ENCODE measurements at places on chromosomes 7 and 10.

DNA sequence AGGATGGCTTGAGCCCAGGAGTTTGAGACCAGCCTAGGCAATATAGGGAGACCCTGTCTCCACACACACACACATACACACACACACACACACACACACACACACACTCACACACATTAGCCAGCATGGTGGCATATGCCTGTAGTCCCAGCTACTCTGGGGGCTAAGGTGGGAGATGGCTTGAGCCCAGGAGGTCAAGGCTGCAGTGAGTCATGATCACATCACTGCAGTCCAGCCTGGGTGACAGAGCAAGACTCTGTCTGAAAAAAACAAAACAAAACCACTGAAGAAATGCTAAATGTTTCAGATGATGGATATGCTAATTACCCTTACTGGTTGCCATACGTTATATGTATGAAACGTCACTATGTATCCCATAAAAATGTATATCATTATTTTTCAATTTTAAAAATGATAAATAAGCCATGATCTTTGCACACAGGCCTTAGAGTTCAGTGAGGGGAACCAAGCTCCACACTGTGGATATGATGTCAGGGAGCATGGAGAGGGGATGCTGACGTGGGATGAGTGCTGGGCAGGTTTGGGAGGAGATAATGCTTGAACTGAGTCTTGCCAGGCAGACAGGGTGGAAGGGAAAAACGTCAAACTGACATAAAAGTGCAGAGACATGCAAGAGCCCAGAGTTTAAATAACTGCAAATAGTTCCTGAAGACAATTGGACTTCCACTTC, 45.9 kb upstream of the ARHGAP12 start:
- DNase-seq = no peak

- no peak for DNase-seq
These were observed 717 bp downstream of the ADCY1 start for GRCh38 chr7:45574669-45575500.

DNA sequence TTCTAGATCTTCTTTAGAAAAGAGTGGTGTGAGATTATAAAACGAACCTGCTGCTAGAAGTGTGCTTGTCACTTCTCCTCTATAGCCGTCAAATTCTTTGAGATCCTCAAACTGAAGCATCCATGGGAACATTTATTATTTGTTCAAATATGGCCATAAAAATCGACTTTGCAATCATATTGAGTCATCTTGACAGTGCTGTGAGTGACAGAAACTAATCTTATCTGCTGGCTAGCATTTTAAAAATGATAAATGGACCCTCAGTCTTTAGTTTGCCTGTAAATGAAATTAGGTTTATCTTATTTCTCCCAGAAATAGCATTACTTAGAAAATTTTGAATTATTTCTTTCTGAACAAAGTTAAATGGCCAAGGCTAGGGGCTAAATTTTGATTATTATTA, 290.8 kb downstream of the EXOC4 start:
- DNase-seq = no peak

GRCh38 chr10:1492641-1493040, 244.7 kb downstream of the ADARB2 start:
- no peak for DNase-seq

- peak; percentile 19 for DNase-seq
These were observed 674 bp upstream of the FRA10AC1 start for GRCh38 chr10:93703066-93703465.

DNA sequence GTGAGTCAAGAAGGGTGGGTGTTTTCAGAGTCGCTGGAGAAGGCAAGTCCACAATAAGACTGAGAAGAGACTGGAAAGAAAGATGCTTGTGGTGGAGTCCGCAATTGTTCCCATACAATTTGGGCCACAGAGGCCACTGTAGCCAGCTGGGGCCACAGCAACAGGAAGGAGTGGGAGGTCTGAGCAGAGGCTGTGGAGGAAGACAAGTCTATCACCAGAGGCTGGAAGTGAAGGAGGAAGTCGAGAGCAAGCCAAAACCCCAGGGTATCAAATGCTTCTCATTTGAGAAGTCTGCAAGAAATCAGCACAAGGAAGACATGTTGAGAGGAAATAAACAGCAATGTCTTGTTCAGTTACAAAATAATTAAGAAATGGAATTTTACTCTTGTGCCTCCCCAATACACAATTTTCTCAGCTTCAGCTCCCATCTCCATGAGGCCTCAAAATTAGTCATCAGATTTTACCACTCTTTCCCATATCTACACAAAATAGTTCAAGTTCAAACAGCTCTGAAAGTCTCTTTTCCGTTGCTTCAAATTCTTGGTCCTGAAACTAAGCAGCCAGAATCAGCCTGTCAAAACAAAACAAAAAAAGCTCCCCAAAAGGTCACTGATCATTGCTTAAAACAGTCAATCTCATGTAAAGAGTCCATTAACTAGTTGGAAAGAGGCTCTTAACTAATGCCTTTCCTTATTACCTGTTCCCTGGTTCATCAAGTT, 31.6 kb downstream of the SLC16A12 start:
- no peak for DNase-seq

GRCh38 chr7:47293884-47294555, 287.9 kb downstream of the TNS3 start:
- DNase-seq = no peak

DNA sequence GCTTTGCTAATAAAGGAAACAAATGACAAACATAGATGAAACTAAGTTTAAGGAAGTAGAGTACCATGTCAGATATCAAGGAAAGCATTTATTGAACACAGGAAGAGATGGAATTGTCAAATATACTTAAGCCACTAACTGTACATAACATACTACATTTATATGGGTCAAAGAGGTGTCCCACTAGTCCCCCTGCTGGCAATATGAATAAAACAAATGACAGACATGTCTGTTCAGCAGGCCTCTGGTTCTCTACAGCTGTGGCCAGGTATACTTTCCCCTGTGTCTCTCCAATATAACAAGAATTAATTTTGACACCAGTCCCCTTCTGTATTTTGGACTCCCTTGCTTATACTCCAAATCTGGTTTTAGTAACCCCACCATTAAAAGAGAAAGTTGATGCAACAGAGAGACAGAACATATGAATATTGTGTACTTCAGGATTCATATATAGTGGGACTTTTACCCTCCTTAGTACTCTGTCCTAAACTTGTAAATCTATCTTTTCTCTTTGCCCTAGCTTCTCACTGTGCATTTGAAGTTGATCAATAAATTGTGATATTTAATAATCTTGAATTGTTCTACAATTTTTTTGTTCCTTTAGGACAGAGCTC, 42.9 kb downstream of the CD36 start:
- no peak for DNase-seq

- no peak for DNase-seq
These were observed 54.3 kb upstream of the CABCOCO1 start for GRCh38 chr10:61608255-61609033.

- no peak for DNase-seq
These were observed 34.7 kb downstream of the SVIL start for GRCh38 chr10:29600067-29600466.

DNA sequence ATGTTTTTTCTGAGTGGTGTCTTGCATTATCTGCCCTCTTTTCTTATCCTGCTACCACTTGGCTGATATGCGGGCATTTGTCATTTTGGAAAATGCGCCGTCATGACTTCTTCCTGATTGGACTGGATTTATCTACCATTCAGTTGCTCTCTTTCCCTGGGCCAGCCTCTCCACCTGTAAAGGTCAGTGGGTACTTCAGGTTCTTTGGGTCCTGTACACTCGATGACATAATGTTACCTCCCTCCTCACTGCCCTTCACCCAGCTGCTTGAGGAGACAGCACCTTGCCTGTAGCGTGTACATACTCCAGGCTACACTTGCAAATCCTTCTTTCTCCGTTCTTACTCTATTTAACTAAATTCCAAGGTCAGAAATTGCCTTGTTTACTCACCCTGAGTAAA, 83.7 kb downstream of the RBM33 start:
- no peak for DNase-seq

DNA sequence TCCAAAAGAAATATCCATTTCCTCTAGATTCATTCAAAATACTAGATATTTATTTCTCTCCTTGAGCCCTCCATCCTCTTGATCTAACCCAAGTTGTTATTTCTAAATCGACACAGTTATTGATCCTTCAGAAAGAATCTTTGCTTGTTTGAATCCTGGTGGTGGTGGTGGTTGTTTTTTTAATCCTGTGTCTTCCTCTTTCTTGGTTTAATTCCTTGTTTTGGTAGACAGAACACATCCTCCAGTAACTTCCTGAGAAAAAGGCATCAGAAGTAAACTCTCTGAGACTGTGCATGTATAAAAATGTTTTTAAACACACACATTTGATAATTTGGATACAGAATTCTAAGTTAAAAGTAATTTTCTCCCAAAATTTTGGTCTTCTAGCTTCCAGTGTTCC, 49.9 kb downstream of the SIRT1 start:
- DNase-seq = no peak

GRCh38 chr10:23190872-23191763, 994 bp upstream of the PTF1A start:
- no peak for DNase-seq

GRCh38 chr7:105126436-105126975, 112.5 kb downstream of the KMT2E start:
- no peak for DNase-seq

DNA sequence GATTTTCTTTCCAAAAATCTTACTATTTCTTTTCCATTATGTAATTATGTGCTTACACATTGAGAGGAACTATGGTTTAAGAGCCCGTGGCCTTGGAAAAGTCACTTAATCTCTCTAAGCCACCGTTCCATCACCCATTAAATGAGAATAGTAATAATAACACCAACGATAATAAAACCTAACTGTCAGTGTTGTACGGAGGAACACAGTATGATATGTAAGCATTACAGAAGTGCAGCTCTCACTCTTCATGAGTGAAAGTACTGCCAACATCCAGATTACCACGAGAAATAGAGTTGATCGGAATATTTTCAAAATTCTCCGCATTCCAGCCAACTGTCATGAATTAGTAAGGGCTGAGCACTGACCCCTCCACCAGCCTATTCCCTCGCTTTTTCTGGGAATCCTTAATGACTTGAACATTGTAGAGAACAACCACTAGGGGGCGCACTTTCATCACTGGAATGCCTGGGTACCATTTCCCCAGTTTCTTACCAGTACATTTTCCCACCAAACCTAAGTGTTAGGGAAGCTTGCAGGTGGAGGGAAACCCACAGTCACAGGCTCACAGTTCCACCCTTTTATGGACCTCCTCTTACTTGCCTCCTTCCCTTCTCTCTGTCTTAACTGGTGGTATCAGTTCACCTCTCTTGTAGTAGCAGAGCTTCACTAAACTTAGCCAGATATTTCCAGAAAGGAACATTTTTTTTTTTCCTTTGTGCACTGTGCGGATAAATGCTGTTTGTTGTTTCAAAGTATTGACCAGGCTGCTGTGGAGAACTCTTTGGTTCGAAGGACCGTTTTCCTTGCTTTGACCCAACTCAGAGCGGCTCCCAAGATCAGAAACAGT, 27.8 kb downstream of the NKX2-3 start:
- no peak for DNase-seq

DNA sequence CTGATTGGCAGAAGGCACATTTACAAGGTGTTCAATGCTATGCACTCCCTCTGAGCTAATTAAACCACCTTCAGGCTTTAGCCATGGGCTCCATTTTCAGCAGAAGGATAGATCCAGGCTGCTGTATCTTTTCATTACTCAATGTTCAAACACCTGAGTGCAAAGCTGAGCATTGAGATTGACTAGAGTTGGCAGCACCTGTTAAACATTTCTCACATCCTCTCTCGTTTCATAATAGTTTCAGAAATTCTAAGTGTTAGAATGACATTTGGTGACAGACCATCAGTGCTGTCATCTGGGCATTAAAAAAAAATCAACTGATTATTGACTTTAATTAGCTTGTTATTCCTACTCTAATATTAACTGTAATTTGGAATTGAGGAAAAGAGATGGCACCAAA, 187.1 kb upstream of the SEMA3E start:
- no peak for DNase-seq

DNA sequence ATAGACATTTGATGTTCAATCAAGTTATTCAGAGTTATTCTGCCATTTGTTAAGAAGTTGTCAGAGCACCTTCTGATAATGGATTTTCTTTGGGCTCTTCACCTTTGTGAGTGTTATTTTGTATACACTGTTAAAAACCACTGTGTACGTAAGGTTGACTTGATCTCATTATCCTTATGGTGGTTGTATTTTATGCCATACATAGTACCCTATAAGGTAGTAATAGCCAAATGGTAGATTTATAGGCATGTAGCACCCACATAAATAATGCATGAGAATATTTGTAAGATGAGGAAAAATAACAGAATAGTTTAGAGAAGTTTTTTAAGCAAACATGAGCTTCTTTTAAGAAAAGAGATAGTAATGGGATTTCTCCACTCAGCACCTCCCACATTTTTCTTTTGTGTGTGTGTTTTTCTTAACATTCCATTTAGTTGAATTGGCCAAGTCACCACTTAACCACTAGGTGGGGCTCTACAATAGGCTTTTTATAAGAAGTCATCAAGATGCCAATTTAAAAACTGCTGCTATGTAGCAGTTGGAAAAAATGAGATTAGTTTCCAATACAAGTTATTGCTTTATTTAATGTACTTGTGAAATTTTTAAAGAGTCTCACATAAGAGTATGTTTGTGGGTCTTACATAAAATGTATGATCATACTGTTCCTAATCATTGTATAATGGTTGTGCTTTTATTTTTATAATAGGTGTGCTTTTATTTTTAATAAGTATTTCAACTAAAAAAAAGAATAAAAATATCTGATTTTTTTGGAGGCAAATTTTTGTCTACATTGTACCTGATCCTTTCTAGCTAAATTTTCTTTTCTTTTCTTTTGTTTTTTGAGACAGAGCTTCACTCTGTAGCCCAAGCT, 41.1 kb upstream of the STMP1 start:
- peak; percentile 32 for DNase-seq

DNA sequence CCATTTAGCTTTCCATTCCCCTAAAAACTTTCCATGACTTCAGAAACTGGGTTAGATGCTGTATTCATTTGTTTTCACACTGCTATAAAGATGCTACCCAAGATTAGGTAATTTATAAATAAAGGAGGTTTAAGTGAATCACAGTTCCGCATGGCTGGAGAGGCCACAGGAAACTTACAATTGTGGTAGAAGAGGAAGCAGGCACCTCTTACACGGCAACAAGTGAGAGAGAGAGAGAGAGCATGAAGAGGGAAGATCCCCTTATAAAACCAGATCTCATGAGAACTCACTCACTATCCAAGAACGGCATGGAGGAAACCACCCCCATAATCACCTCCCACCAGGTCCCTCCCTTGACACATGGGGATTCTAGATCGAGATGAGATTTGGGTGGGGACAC, 336.8 kb downstream of the TFEC start:
- DNase-seq = no peak
